Activated CD8-positive, alpha-beta memory T cell treated with anti-CD3 and anti-CD28 coated beads for 24 hours (primary cell): ENCODE measurements at places on chromosomes 5 and 9.

GRCh38 chr9:136244969-136245218 is 718 bp downstream of the QSOX2 start:
- peak; percentile 62 for DNase-seq

DNA sequence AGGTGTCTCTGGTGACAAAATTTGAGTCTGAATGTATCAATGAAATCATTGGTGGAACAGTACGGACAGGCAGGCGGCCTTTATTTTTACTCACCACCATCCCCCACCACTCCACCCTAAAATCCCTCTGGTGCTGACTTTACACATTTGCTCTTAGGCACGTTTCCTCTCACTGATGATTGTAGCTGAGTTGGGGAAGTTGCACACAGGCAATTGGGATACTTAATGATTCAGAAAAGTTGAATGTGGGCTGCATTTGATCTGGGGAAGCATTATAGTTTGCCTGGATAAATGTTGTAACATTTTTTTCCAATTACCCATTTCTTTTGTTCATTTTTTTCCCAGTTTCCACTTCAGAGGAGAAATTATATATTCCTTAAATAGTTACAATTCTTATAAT is 658.4 kb downstream of the TLR4 start:
- no peak for DNase-seq

DNA sequence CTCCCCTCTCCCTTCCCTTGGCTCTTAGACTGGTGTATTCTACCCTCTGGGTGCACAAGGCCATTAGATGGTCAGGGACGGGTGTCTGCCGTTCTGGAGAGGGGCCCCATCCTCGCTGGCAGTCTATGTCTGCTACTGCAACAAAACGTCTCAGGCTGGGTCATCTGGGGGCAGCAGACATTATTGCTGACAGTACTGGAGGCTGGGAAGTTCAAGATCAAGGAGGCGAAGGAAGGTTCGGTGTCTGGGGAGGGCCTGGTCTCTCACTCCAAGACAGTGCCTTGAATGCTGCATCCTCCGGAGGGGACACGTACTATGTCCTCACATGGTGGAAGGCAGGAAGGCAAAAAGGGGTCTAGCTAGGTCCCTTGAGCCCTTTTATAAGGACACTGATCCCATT is 93.4 kb upstream of the COL5A1 start:
- DNase-seq: no peak

- DNase-seq: no peak
Measured at GRCh38 chr5:465591-466403, 22.8 kb downstream of the EXOC3 start.

DNA sequence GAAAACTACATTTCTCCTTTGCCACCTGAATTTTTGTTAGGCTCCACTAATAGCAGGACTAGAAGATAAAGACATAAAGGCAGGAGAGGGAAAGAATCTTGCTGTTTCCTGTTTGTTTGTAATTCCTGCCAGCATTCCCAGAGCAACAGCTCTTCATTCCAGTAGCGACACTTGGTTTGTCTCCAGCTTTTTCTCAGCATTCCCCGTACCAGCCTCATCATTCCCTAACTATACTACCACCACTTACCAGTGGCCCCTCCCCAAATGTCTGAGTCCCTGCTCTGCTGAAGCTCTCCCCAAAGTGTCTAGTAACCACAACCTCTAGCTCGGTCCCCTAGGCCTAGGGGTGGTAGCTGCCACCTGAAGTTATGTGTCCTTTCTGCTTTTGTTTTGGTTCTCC is 18.6 kb downstream of the CETN3 start:
- DNase-seq: no peak

DNA sequence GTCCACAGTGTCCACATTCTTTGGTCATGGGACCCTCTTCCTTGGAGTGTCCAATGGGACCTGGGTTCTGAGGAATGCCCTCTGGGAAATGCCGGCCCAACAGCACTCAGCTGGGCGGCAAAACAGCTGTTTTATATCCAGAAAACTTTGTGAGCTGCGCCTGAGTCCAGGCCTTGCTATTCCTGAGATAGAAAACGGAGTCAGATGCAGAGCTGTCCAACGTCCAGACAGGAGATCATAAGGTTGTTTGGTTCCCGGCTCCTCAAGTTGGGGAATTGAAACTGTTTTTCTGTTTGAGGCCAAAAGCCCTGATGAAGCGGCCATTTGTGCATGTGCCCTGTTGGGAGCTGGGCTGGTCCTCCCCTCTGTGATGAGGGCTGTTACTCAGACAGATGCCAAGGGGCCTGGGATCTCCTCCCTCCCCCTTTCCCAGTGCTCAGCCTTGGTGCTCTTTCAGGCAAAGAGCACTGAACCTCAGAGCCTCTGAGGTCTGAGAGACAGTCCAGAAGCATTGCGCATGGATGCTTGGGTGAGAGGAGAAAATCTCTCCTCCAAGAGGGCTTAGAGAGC is 66.6 kb upstream of the GARNL3 start:
- no peak for DNase-seq

GRCh38 chr5:94545870-94546625 is 72.4 kb downstream of the KIAA0825 start:
- no peak for DNase-seq

- no peak for DNase-seq
Measured at GRCh38 chr5:17735761-17736160, 101.5 kb downstream of the TAF11L14 start.

- DNase-seq: no peak
Measured at GRCh38 chr9:94554439-94555331, at the start of gene PCAT7. Gene PCAT7 (plus strand): TSS chr9:94555083.

GRCh38 chr5:53017383-53017782 is 28.2 kb downstream of the ITGA2 start:
- DNase-seq: no peak

DNA sequence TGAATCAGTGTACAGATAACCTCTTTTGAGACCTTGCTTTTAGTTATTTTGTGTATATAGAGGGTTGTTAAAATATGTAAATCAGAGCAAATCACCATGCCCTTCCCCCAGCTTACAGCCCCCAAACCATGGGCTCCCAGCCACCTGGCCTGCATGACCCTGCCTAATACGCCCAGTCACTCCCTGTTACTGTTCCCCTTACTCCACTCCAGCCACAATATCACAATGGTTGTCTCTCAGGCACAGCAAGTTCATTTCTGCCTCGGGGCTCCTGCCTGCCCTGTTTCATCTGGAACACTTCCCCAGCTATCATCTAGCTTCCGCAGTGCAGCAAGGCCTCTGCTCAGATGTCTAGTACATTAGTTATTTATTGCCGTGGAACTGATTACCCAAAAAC is 5.0 kb upstream of the CARD19 start:
- DNase-seq: peak; percentile 57

- DNase-seq: no peak
Measured at GRCh38 chr5:66742083-66742895, 146.1 kb downstream of the MAST4 start.

GRCh38 chr9:35618325-35618727 is at the start of gene CD72:
Gene CD72 (minus strand): TSS chr9:35618413. CDS start chr9:35618303, 110 bp downstream.
- DNase-seq: no peak

DNA sequence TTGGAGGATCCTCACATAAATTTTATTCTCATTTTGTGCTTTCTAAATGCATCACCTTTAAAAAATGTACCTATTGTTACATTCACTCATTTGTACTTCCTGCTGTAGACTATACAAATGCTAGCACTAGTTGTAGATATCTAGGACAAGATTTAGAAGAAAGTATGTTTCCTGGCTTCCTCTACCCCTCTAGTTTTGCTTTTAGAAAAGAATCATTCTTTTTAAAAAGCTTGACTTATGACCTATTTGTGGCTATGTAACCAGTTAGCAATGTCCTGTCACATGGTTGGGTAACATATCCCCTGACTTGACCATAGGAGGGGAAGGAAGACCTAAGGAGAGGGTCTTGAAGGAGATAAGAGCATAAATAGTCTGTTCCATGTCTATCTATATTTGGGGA is 13.3 kb downstream of the CAMK4 start:
- no peak for DNase-seq

- no peak for DNase-seq
Measured at GRCh38 chr5:33444542-33444941, 3.8 kb downstream of the TARS1 start.

DNA sequence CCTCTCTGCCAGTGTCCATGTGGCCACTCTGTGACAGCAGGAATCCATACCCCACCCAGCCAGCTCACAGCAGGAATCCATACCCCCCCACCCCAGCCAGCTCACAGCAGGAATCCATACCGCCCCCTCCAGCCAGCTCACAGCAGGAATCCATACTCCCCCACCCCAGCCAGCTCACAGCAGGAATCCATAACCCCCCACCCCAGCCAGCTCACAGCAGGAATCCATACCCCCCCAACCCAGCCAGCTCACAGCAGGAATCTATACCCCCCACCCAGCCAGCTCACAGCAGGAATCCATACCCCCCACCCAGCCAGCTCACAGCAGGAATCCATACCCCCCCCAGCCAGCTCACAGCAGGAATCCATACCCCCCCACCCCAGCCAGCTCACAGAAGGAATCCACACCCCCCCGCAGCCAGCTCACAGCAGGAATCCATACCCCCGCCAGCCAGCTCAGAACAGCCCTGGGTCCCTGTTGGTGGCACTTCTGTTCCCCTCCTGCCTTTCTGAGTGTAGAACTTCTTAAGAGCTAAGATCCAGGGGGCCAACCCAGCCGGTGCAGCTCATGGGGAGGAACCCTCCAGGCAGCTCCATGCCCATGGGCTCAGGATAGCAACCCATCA is 8.4 kb upstream of the RXRA start:
- no peak for DNase-seq

GRCh38 chr9:2209400-2209799 is 194.3 kb downstream of the SMARCA2 start:
- DNase-seq: no peak

- DNase-seq: no peak
Measured at GRCh38 chr5:41410307-41410706, 100.1 kb downstream of the PLCXD3 start.

DNA sequence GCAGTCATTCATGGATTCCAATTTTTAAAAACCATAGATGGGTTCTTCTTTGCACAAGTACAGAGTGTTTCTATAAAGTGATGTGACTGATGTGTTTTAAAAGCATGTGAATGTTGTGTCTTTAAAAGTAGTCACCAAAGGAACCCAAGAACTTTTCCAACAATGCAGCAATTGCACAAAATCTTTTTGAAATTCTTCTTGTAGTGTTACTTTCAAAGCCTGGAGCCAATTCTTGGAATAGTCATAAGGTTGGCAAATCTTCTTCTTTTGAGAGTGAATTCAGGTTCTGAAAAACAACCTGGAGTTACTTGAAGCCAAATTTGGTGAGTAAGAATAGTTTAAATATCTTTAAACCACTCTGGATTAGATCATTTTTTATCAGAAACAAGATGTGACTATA is 10.5 kb downstream of the GRAMD2B start:
- DNase-seq: no peak

- DNase-seq: no peak
Measured at GRCh38 chr5:6827526-6828219, 114.4 kb downstream of the TENT4A start.

DNA sequence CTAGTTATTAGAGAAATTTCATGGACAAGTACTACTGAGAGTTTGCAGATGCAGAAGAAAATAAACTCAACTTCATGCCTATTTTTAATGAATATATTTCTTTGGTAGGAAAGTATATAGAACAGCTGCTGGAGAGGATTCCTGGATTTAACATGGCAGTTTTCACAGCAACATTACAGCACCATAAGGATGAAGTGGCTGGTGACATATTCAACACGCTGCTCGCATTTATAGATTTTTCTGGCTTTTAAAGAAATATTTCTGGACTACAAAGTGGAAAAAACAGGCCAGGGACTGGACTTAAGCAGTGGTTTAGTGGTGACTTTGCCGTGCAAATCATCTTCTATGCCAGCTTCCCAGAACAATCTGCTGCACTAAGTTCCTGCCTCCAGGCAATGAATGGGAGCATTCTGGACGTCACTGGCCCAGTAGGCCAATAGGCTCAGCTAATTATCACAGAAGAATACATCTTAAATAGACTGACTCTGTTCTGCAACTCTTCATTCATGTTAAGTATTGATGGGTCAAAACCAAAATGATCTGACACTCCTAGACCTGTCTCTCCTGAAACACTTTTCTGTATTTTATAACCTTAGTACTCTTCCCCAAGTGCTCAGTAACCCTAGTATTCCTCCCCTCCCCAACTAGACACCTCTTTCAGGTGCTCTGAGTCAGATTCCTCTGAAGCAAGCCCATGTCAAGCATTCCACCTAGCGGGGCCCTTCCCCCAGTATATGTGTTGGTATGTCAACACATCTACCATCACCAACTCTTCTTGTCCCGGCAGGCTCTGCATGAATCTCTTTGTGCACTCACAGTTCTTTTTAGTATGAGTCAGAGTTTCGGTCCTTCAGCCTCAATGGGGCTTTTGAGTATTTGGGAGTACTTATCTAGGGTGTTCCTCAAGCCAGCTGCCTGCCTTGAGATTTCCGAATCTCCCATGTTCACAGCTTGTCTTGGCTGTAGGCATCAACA is 625.5 kb downstream of the CHSY3 start:
- no peak for DNase-seq

DNA sequence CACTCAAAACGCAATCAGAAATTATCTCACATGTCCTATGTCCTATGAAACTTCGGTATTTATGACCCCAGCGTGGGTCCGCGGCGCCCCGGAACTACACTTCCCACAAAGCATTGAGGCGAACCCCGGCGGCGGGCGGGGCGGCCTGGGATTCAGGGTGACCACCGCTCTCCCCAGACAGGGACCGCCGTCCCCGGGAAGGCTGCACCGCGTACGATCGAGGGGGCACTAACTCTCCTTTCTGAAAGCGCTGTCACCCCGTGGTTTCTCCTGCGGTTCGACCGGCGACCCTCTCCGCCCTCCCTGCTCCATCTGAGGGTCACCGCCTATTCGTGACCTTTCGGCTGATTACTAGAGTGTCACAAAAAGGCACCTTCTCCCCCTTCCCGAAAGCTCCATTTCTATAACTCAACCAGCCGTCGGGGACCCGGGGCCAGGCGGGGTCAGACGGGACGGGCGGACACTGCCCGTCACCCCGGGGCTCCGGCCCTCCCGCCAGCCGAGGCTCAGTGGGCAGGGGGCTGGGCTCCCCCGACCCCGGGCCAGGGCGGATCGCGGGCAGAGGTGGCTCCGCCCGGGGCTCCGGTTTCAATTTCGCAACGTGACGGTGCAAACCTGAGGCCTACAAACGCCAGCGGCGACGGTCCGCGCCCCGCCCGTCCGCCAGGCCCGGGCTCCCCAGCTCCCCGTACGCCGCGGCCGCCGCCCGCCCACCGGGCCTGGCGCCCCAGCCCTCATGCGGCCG is 1.3 kb downstream of the ECPAS start:
- peak; percentile 84 for DNase-seq

- DNase-seq: peak; percentile 60
Measured at GRCh38 chr9:2657427-2657826, 35.8 kb downstream of the VLDLR start.

- no peak for DNase-seq
Measured at GRCh38 chr5:134568337-134568700, 42.8 kb downstream of the JADE2 start.

DNA sequence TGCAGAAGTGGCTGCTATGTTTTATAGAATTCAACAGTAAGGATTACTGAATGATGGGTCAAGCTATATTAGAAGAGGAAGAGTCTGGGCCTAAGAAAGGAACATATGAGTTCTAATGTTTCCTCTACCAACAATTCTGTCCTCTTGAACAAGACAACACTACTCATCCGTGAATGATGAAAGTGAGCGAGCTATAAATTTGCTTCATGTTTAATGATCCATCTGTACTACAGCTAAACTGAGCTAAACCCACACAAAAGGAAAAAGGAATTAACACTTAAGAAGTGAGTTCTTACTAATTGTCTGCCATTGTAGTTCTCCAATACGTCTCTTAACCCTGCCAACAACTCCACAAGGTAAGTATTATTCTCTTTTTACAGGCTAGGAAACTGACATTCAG is 204.4 kb downstream of the GLIS3 start:
- DNase-seq: no peak
